Left renal cortex interstitium (tissue), 4 donors: ENCODE measurements at places on chromosomes 1 and 21. TPM values are rescaled to one million over a fixed set of nuclear protein-coding genes. Genes with fewer than 3 reads are reported as not detected.

DNA sequence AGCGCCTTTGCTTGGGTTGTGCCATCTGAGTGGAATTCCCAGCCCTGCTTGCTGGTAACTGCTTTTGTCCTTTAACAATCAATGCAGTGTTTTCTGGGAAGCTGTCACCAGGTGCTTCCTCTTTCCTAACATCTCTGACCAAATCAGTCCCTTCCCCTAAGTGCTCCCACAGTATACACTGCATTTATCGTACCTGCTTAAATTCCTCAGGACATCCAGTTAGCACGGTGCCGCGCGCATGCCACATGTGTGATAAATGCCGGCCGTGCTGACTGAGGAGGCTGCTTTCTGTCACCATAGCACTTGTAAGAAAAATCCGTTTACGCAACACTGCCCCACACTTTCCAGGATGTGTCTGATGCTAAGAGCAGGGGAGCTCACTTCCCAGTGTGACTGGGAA, 115.4 kb downstream of the BCAR3 start:
- no peak for DNase-seq

DNA sequence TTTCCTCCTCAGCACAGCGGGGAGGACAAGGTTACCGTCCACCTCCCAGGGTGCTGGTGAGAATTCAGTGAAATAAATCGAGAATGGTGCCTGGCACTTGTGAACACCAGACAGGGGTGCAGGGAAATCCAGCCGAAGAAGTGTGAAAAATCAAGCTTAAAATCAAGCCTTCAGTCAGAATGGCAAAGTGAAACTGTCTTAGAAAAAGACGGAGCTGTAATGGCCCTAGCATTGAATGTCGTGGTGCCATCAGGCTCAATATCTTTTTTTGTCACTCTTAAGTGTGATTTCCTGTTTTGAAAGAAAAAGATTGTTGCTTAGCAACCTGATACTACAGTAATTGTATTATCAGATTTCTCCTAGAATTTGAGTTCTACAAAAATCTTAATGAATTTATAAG, 22.1 kb downstream of the EDARADD start:
- DNase-seq: no peak

- DNase-seq: no peak
These were observed 48.5 kb downstream of the CELF3 start for GRCh38 chr1:151668090-151668489.

DNA sequence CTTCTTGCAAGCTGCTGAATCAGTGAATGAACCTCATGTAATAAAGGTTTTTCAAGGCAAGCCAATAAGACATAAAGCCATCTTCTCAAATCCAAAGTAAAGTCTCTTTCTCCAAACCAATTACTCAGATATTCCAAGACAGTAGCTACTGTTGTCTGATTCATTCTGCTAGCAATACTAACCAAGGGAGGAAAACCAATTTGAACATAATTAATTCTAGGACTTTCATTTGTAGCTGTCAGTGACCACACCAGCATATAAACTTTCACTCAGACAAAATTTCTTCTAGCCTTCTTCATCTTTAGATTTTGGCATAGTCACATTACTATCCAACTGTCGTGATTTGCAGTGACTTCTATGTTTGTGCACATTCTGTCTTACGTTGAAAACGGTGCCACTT, 10.5 kb upstream of the INTS3 start:
- no peak for DNase-seq

The ZMYM1 gene
- 20.9 TPM for polyA plus RNA-seq

The ALDH9A1 gene
- polyA plus RNA-seq: 95.5 TPM

GRCh38 chr21:32887026-32887425, 115.5 kb upstream of the PAXBP1 start:
- DNase-seq: no peak

- DNase-seq: no peak
These were observed 70.9 kb downstream of the ERI3 start for GRCh38 chr1:44284184-44284583.

GRCh38 chr21:14523234-14523633, 22.9 kb downstream of the SAMSN1 start:
- no peak for DNase-seq

- DNase-seq: no peak
These were observed 11.3 kb downstream of the UBE2G2 start for GRCh38 chr21:44790368-44790767.

DNA sequence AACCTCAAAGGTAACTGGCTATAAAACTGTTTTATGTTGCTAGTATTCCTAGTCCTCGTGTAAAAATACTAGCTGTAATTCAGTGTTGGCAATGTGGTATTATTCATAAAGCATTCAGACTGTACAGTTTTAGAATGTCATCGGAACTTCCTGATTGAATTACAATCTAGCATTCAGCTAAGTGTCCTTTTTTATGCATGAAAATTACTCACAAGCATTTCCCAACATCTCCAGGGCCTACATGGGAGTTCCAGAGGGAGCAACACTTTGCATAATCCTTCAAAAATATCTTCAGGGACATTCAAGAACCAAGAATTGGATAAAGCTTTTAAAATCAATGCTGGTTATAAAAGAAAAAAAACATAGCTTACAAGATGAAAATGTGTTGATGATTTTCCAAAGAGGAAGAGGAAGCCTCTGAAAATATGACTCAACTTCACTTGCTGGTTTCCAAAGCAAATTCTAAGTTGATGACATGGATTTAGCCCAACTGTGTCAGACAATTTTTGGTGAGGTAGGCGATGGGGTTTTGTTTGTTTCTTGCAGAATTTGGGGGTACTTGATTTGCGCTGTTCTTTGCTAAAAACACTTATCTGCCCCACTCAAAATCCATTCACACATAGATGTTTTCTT, 137.8 kb downstream of the SLC44A5 start:
- no peak for DNase-seq

The ADORA1 gene
- 8.7 TPM for polyA plus RNA-seq

- no peak for DNase-seq
These were observed 47.0 kb downstream of the CD46 start for GRCh38 chr1:207798847-207799246.

DNA sequence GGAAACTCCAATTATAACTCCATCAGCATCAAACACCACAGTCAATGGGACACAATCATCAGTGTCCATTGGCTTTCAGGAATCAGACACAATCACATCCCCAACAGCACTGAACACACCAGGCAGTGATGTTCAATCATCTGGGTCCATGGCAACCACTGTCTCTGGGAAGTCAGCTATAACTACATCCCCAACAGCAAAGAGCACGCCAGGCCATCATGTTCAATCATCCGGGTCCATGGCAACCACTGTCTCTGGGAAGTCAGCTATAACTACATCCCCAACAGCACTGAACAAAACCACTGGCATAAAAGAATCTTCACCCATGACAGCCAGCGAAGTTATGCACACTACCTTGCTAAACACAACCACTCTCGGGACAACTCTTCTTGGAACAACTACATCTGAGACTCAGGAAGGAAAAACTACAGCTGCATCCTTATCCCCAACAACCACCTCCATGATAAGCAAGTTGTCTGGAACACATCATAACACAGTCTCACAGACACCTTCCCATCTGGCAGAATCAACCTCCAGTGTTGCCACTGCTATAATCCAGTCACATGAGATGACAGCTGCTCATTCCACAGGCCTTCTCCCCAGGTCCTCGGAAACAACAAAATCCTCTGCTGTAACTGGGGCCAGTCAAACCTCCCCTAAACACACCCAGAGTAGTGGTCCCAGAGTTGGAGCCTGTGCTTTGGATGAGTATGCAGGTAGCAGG, 19.9 kb downstream of the CATSPER4 start:
- no peak for DNase-seq

GRCh38 chr1:33985656-33986055, 121.8 kb downstream of the HMGB4 start:
- no peak for DNase-seq

The TNFRSF14 gene
- 20.4 TPM for polyA plus RNA-seq

DNA sequence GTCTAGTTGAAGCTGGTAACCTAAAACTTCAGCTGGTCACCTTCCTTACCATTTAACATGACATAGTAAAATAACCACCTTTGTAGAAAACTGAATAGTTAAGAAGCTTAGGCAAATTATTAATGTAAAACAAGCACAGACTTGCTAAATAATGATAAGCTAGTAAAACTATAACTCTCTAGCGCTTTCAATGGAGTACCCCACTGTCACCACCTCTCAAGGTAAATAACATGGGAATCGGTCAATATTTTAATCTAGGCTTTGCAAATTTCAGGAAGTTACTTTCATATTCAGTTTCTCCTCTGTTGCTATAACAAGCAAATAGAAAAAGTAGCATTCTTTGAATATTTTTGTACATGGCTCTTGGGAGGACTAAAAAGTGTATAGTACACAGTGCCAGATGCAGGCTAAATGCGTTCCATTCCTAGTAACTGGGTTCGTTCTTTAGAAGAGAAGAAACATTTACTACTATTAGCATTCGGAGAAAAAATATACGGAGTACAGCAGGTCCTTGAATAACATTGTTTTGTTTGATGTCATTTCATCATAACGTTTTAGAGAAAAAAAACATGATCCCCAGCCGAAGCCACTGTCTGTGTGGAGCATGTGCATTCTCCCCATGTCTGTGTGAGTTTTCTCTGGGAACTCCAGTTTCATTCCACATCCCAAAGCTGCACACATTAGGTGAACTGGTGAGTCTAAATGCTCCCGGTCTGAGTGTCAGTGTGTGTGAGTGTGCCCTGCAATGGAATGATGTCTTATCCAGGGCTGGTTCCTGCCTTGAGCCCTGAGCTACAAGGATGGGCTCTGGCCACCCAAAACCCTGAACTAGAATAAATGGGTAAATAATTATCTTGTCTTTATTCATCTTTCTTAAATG, 52.5 kb downstream of the EPRS1 start:
- no peak for DNase-seq

- no peak for DNase-seq
These were observed 16.9 kb downstream of the MTF2 start for GRCh38 chr1:93095804-93096585.

DNA sequence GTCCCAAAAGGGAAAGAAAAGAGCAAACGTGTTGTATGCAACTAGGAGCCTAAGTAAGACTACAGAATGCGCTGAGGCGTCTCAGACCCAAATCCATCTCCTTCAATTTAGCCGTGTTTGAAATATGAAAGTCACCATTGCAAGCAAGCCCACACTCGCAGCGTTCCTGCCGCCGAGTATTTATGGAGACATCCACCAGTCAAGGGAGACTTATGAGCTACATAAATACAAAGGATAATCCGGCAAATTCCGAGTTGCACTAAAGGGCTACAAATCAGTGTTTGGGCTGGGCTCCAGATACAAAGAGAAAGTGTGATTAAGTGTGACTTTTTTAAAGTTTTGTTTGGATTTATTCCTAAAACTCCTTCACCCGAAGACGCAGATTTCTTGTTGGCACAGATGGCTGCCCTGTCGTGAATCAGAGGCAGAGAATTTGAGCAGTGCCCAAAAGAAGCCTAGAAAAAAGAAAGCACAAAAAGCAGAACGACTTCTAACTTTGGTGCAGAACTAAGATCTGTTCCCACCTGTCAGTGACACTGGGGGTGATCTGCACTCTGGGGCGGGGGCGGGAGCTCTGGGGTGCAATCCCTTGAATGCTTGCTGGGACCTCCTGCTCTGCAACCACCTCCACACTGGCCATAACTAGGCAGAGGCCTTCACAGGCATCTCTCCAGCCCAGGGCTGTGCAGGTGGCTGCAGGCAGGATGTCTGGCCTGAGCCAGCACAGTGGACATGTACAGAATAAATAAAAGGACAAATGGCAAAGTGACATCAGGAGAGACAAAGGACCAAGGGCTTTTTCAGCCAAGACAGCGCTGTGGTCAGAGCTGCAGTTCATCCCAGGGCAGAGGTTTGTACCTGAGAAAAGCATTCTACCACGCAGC, 489.7 kb downstream of the NPHP4 start:
- no peak for DNase-seq

The OR2T11 gene
- not detected for polyA plus RNA-seq

The TRIM17 gene
- polyA plus RNA-seq: 14.0 TPM

The KLF17 gene
- not detected for polyA plus RNA-seq

DNA sequence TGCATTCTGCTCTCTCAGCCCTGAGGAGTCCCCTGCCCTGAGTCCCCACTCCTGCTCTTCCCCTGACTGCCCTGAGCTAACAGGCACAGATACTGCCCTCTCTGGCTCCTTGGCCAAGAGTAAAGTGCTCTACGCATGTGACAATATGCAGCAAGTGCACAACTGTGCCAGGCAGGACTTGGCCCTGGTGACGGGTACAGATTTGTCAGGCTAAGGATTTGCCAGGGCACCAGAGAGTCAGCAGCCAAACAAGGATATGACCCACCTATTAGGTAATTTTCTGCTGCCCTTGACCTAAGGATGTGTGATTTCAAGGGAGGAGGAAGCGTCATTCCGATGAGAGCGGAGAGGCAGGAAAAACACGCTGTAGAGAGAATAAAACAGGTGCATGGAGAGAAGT, 339.0 kb downstream of the PTPRU start:
- DNase-seq: no peak

The SPAG17 gene
- polyA plus RNA-seq: 7.0 TPM

GRCh38 chr1:205091043-205091740, 6.9 kb upstream of the TMEM81 start:
- DNase-seq: no peak

The KDF1 gene
- polyA plus RNA-seq: 8.8 TPM

DNA sequence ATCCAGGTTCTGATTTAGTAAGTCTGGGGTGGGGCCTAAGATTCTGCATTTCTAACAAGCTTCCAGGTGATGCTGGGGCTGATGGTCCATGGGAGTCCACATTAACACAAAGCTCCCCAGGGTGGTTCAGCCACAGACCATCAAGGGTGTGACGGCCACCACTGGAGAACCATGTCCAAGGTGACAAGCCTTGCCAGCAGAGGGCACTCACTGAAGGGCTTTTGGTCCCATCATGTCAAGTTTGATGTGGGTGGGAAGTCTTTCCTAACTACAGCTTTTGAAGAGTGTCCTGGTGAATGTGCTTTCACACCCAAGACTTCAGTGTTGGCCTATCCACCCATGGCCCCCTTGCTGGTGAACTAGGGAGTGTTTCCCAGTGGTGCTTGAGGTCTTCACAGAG, 67.1 kb downstream of the UBE2T start:
- no peak for DNase-seq

GRCh38 chr1:25090707-25091422, 141.4 kb downstream of the SYF2 start:
- no peak for DNase-seq

- no peak for DNase-seq
These were observed 77.7 kb downstream of the UROD start for GRCh38 chr1:45089711-45090110.

- DNase-seq: no peak
These were observed 159.9 kb downstream of the ACTL8 start for GRCh38 chr1:17914987-17915386.

GRCh38 chr1:116739371-116740012, 14.7 kb upstream of the CD2 start:
- no peak for DNase-seq

The GOLT1A gene
- 4.2 TPM for polyA plus RNA-seq

- no peak for DNase-seq
These were observed 26.3 kb downstream of the WDR4 start for GRCh38 chr21:42852925-42853570.
